ENCODE measurements at places on chromosomes 3 and 15. TPM values are rescaled to one million over a fixed set of nuclear protein-coding genes. Genes with fewer than 3 reads are reported as not detected.
A peak's percentile ranks its signal among the peaks of the same experiment; 100 is the strongest.

DNA sequence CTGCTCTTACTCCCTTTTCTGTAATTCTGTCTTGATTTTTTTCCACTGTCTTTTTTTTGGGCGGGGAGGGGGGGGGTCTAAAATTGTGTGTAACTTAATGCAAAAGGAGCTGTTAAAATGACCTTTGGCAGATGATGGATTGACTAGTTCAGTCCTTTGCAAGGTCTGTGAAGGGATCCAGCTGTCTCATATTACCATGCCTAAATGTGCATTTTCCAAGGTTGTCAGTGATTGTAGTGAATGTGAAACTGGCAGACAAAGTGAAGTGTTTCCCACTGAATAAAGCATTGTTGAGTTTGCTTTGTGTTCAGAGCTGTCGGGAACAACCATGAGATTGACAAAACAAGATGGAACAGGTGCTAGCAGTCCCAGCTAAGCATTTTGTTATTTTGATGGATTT lies 110.1 kb upstream of the SKOR1 start:
- H3K27ac ChIP-seq, result no peak overlapping the region
- DNase-seq, result no peak
- peaks cover 25% of the 10 kb centered on the region for H3K36me3 ChIP-seq
- no peaks in the 10 kb centered on the region for H3K27me3 ChIP-seq
- H3K4me3 ChIP-seq, result no peak overlapping the region

GRCh38 chr3:10357592-10358308 lies 36.8 kb upstream of the SEC13 start:
- no peaks in the 10 kb centered on the region for H3K4me1 ChIP-seq
- H3K4me3 ChIP-seq, result no peak overlapping the region
- H3K36me3 ChIP-seq, result no peaks in the 10 kb centered on the region
- H3K27ac ChIP-seq, result no peak overlapping the region

- no peak for DNase-seq
- H3K4me1 ChIP-seq, result no peaks in the 10 kb centered on the region
- no peak overlapping the region for H3K4me3 ChIP-seq
- no peaks in the 10 kb centered on the region for H3K36me3 ChIP-seq
- H3K27ac ChIP-seq, result no peak overlapping the region
Measured at GRCh38 chr3:159607856-159608255, 380.8 kb upstream of the IL12A start.

DNA sequence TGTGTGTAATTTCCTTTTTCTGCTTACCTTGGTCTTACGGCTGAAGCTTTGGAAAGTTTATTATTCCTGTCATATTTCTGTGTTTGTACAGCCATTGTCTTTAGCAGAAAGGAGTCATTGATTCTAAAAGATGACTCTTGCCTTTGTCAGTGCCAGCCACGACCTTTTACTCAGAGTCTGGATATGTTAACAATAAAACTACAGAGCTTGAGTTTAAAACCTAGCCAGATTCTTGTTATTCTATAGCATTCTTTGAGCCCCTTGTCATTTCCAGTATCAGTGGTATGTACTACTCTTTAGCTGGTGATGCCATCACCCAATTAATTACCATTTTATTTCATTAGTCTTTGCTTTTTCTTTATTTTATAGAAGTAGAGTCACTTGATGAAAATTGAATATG lies 142.4 kb downstream of the TCF12 start:
- peaks cover 13% of the 10 kb centered on the region for H3K36me3 ChIP-seq
- no peak overlapping the region for H3K27ac ChIP-seq
- no peak overlapping the region for H3K4me3 ChIP-seq
- peaks cover 29% of the 10 kb centered on the region for H3K4me1 ChIP-seq

- no peaks in the 10 kb centered on the region for H3K36me3 ChIP-seq
- H3K4me3 ChIP-seq, result no peak overlapping the region
- DNase-seq, result no peak
- H3K27ac ChIP-seq, result no peak overlapping the region
- no peaks in the 10 kb centered on the region for H3K4me1 ChIP-seq
- no peaks in the 10 kb centered on the region for H3K27me3 ChIP-seq
Measured at GRCh38 chr3:191455257-191455952, 5.6 kb upstream of the PYDC2 start.

- H3K4me3 ChIP-seq, result no peak overlapping the region
- H3K4me1 ChIP-seq, result peaks cover 20% of the 10 kb centered on the region
- H3K27me3 ChIP-seq, result no peaks in the 10 kb centered on the region
Measured at GRCh38 chr3:129868912-129869311, 24.6 kb downstream of the TMCC1 start.

- H3K4me1 ChIP-seq, result no peaks in the 10 kb centered on the region
- H3K27me3 ChIP-seq, result no peaks in the 10 kb centered on the region
- no peaks in the 10 kb centered on the region for H3K36me3 ChIP-seq
- no peak overlapping the region for H3K27ac ChIP-seq
- no peak for DNase-seq
- no peak overlapping the region for H3K4me3 ChIP-seq
Measured at GRCh38 chr3:175386630-175387029, 527.5 kb downstream of the NAALADL2 start.

- H3K4me1 ChIP-seq, result peaks cover 34% of the 10 kb centered on the region
- DNase-seq, result peak; percentile 14
- H3K36me3 ChIP-seq, result peaks cover 35% of the 10 kb centered on the region
- peak overlapping the region; percentile 62 for H3K27ac ChIP-seq
- H3K4me3 ChIP-seq, result no peak overlapping the region
Measured at GRCh38 chr3:58111513-58112184, 99.1 kb downstream of the DNASE1L3 start.

DNA sequence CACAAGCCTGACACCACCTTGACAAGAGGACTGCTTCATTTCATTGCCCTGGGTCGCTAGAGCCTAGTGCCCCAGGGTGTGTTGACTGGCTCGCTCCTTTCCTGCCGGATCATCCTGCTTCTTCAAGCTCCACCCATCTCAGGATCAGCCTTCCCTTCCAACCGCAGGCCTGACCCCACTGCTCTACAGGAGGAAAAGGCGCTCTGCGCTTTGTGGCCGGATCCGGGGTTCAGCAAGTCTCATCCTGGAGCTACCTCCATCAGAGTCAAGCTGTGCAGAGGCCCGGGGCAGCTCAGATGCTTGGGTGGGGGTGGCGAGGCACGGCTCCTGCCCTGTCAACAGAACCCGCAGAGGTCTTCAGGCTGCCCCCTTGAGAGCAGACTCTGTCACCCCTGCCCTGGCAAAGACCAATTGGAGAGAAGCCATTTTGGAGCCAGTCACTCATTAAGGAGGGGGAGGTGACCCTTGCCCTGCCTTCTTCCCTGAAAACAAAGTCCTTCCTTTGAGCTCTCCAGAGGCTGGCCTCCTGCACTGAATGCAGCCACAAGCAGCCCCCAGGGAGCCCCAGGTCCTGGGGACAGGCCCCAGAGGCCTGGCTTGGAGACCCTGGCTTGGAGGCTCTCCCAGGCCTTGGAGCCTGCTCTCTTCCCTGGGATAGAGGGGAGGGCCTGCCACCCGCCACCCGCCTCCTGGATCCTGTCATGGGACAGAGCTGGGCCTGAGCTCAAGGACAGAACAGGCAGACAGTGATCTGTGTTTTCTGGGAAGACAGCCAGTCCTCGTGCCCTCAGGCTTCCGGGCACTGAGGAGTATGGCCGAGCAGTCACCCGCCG lies 80.3 kb downstream of the CPN2 start:
- H3K27ac ChIP-seq, result no peak overlapping the region
- H3K36me3 ChIP-seq, result no peaks in the 10 kb centered on the region
- no peak for DNase-seq
- peaks cover 2% of the 10 kb centered on the region for H3K4me1 ChIP-seq
- H3K27me3 ChIP-seq, result peaks cover 12% of the 10 kb centered on the region
- H3K4me3 ChIP-seq, result no peak overlapping the region

GRCh38 chr15:79439236-79439635 lies 7.1 kb downstream of the MINAR1 start:
- H3K27ac ChIP-seq, result no peak overlapping the region
- DNase-seq, result no peak
- no peaks in the 10 kb centered on the region for H3K4me1 ChIP-seq
- H3K4me3 ChIP-seq, result no peak overlapping the region
- H3K27me3 ChIP-seq, result peaks cover 10% of the 10 kb centered on the region
- H3K36me3 ChIP-seq, result no peaks in the 10 kb centered on the region

GRCh38 chr3:126872701-126873342 lies 110.1 kb upstream of the PLXNA1 start:
- H3K36me3 ChIP-seq, result peaks cover 5% of the 10 kb centered on the region
- no peak overlapping the region for H3K27ac ChIP-seq
- no peak overlapping the region for H3K4me3 ChIP-seq
- H3K27me3 ChIP-seq, result no peaks in the 10 kb centered on the region
- H3K4me1 ChIP-seq, result no peaks in the 10 kb centered on the region

DNA sequence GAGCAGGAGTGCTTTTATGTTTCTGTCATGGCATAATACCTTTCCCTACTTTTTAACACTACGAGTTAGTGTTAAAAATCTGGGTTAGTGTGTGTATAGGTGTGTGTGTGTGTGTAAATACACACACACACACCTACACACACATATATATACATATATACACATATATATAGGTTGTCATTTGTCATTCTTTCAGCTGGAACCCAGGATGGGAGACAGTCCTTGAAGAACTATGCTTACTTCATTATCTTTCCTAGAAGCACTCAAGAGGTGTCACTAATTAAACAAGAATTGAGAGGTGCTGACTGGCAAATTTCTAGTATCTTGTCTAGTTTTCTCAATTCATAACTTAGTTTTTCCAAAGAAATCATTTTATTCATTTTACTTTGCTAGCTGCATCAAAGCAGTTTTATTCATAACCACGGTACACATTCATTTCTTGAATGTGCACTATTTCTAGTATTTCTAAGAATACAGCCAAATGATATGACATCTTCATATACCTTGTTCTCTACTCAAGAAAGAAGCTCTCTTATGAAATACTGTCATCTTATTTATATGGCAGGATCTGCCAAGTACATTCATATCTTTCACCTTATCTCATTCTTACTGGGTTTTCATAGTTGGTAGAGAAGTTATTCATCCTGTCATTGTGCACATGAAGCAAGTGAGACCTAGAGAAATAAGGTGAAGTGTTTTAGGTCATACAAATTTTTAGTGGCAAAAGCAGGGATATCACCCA lies 46.6 kb downstream of the ISL2 start:
- no peak overlapping the region for H3K4me3 ChIP-seq
- no peak overlapping the region for H3K27ac ChIP-seq
- H3K36me3 ChIP-seq, result peaks cover 10% of the 10 kb centered on the region
- no peak for DNase-seq
- no peaks in the 10 kb centered on the region for H3K4me1 ChIP-seq
- no peaks in the 10 kb centered on the region for H3K27me3 ChIP-seq

GRCh38 chr3:71517271-71517791 lies 66.2 kb downstream of the FOXP1 start:
- DNase-seq, result no peak
- H3K36me3 ChIP-seq, result peaks cover 10% of the 10 kb centered on the region
- H3K4me1 ChIP-seq, result peaks cover 4% of the 10 kb centered on the region
- no peaks in the 10 kb centered on the region for H3K27me3 ChIP-seq

- DNase-seq, result peak; percentile 17
- H3K27ac ChIP-seq, result no peak overlapping the region
- peaks cover 39% of the 10 kb centered on the region for H3K27me3 ChIP-seq
- no peaks in the 10 kb centered on the region for H3K36me3 ChIP-seq
- no peak overlapping the region for H3K4me3 ChIP-seq
- H3K4me1 ChIP-seq, result peaks cover 2% of the 10 kb centered on the region
Measured at GRCh38 chr15:88243895-88244787, 12.4 kb downstream of the NTRK3 start.

DNA sequence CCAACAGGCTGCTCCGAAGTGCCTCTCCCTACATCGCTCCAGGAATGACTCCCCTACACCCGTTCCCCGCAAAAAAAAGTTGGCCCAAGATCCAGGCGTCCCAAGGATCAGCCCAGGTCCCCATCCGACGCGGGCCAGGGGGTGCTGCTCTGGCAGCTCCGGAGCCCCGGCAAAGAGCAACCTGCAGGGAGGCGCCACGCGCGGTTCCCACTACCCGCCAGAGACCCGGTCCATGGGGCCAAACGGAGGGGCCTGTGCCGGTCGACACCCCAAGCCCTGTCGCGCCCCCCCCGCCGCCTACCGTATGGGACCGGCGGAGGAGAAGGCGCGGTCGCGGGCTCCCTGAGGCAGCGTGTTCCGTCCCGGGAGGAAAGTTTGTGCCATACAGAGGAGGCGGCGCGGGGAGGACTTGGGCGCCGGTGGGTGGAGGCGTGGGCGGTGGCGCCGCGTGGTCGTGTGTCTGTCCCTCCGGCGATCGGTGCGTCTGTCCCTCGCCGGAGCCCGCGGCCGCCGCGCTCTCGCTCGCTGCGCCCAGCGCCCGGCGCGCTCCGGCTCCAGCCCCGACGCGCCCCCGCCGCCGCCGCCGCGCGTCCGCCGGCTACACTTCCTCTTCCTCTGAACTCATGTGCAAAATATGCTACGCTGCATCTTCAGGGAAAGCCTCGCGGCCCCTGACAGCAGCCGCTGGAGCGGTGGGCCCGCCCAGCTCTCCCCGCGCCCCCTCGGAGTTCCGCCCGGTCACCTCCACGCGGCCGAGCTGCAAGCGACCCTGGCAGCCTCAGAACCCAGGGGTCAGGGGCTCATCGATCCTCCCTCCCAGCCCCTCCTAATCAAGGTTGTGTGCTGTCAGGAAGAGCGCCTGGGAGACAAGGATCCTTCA lies at the start of gene RFTN1:
Gene RFTN1 (minus strand): TSS at position 559 of the 880 bp plus-strand sequence. CDS start 19,830 bp downstream, outside the sequence.
- no peaks in the 10 kb centered on the region for H3K27me3 ChIP-seq
- peak; percentile 69 for DNase-seq
- peak within 1 kb of the TSS; percentile 98 for H3K27ac ChIP-seq
- peaks cover 56% of the 10 kb centered on the region for H3K36me3 ChIP-seq
- H3K4me1 ChIP-seq, result peaks cover 66% of the 10 kb centered on the region

- H3K27me3 ChIP-seq, result no peaks in the 10 kb centered on the region
- DNase-seq, result no peak
- H3K27ac ChIP-seq, result no peak overlapping the region
- H3K4me3 ChIP-seq, result no peak overlapping the region
- H3K4me1 ChIP-seq, result no peaks in the 10 kb centered on the region
Measured at GRCh38 chr3:36733162-36733696, 31.1 kb downstream of the DCLK3 start.

DNA sequence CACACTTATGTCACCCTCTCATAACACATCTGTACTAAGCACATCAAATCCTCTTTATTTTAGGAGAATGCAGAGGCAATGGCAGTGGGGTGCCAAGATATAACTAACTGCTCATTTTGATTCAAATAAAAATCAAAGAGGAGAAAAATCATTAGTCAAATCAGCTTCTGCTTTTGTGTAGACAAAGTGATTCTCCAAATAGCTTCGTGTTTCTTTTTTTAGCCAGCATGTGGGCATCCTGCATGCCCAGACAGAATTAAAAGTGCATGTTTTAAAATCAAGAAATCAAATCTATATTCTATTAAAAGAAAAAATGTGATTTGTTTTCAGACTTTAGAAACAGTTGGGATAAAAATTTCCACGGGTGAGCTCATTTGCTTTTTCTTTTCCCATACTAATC lies 761.3 kb upstream of the CFAP20DC start:
- H3K4me1 ChIP-seq, result peaks cover 8% of the 10 kb centered on the region
- no peak overlapping the region for H3K27ac ChIP-seq
- no peaks in the 10 kb centered on the region for H3K36me3 ChIP-seq
- no peak overlapping the region for H3K4me3 ChIP-seq
- DNase-seq, result no peak

LRRC31 gene
- total RNA-seq, result not detected

CLDN11 gene
- total RNA-seq, result not detected

CD276 gene
- total RNA-seq, result 1.6 TPM

GUCA1C gene
- total RNA-seq, result not detected

ZPLD1 gene
- total RNA-seq, result not detected

IGSF10 gene
- total RNA-seq, result not detected

LIPH gene
- total RNA-seq, result not detected

CYP8B1 gene
- not detected for total RNA-seq

SAMD7 gene
- total RNA-seq, result not detected

TMIE gene
- 0.41 TPM for total RNA-seq

GOLGA8O gene
- not detected for total RNA-seq

RETNLB gene
- total RNA-seq, result not detected

STX19 gene
- total RNA-seq, result not detected

CKMT1B gene
- 0.92 TPM for total RNA-seq

NTRK3 gene
- total RNA-seq, result not detected

IL1RAP gene
- total RNA-seq, result 7.3 TPM

RASL12 gene
- not detected for total RNA-seq
